Activated CD4-positive, alpha-beta T cell treated with anti-CD3 and anti-CD28 coated beads, Interleukin-2, amount 50 U/mL, for 4 hours (primary cell): ENCODE measurements at places on chromosomes 7 and 10.

DNA sequence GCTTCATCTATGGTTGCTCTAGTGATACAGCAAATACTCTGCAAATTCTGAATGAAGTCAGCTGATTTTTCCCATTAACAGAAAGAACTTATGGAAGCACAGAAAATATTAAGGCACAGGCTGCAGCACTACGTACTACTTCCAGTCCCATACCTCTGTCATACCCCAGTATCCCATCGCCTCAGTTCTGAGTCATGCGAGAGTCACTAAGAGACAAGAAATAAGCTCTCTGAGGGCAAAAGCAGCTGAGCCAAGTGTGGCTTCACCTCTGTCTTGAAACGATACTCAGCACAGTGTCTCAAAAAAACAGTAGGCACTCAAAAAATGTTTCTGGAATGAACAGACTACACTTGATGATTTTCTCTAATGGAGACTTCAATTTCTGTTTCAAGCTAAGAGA lies 48.2 kb downstream of the EZH2 start:
- no peak for DNase-seq

DNA sequence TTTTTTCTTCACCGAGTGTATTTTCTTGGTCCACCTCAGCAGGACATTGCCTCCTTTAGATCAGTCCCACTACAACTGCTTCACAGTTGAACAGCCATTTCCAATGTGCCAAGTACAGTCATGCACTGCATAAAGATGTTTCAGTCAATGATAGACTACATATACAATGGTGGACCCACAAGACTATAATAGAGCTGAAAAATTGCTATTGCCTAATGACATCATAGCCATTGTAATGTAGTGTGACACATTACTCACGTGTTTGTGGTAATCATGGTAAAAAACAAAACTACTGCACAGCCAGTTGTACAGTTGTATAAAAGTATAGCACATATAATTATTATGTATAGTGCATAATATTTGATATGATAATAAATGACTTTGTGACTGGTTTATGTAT lies 113.8 kb upstream of the HPS1 start:
- no peak for DNase-seq

DNA sequence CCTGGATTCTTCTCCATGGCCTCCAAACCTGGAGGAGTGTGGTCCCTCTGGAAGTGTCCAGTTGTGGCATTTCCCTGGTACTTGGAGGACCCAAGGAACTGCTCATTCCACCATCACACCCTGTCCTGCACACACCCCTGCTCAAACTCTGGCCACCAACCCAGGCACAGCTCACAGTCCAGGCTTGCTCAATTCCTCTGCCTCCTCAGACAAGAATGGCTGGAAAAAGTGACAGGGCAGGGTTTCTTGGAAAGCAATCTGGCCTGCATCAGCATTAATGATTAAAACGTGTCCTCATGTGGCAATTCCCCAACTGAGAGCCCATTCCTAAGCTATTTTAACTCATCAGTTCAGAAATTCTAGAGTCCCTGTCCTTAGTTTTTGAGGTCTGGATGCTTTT lies 17.2 kb upstream of the TPST1 start:
- no peak for DNase-seq

- DNase-seq: no peak
Observed at GRCh38 chr10:74888962-74889661, 62.7 kb downstream of the KAT6B start.

GRCh38 chr10:28840971-28841370 lies 163.7 kb downstream of the BAMBI start:
- no peak for DNase-seq
